ENCODE measurements at places on chromosomes 4 and X.

GRCh38 chr4:65559270-65559669, 111.0 kb downstream of the EPHA5 start:
- DNase-seq, result no peak

- DNase-seq, result no peak
These were observed 135.0 kb upstream of the SCML1 start for GRCh38 chrX:17602245-17602644.

GRCh38 chrX:44544036-44544435, 1.4 kb upstream of the FUNDC1 start:
- no peak for DNase-seq

DNA sequence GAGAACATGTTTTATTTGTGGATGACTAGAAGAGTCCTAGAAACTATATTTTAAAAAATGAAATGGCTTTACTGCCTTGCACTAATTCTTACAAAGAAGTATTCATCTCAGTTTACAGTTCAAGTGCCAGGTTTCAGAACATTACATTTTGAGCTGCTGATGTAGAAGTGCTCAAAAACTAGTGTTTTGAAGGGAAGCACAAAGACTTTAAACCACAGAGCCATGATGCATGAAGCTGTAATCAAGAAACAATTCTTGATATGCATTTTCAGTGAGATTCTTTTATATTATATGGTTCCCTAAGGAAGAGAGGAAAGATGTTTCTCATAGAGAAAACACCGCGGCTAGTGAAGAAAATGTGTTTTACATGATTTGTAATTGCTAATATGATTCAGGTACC, 1163.0 kb downstream of the RAPGEF2 start:
- no peak for DNase-seq
